ENCODE measurements at places on chromosomes 3 and 15.
A peak's percentile ranks its signal among the peaks of the same experiment; 100 is the strongest.

- DNase-seq, result no peak
Measured at GRCh38 chr15:46091860-46092450, 457.1 kb downstream of the SQOR start.

DNA sequence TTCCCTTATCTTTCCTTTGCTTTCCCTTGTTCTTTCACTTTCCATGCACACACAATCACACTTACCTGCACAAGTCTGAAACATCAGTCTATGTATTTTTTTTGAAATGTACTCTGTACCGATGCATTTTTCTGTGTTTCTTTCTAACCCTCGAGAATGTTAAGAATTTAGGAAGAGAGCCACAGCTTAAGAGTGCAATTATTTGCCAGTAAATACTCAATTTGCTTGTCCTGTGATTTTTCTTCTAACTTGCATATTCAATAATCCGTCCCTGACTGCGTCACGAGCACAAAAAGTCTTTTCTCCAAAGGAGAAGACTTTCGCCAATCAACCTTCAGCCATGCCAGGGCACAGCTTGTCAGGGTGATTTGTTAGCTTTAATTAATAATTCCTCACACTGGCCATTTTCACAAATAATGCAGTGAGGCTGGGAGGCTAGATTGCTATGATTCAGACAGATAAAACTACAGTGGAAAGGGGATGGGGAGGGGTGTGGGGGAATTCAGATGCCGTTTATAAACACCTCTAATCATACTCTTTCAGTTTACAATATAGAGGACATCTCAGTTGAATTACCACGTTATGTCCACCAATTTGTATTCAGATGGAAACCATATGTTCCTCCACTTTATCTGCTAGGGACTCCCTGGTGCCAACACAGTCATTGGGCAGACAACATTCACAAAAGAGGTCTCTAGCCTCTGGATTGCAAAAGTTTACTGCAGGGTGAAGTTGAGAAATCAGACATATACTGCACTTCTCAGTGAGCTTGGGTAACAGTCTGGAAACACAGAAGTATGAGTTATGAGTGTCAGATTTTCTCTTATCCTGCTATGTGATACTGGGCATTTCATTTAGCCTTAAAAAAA, 388.0 kb downstream of the ZBTB20 start:
- DNase-seq, result no peak

DNA sequence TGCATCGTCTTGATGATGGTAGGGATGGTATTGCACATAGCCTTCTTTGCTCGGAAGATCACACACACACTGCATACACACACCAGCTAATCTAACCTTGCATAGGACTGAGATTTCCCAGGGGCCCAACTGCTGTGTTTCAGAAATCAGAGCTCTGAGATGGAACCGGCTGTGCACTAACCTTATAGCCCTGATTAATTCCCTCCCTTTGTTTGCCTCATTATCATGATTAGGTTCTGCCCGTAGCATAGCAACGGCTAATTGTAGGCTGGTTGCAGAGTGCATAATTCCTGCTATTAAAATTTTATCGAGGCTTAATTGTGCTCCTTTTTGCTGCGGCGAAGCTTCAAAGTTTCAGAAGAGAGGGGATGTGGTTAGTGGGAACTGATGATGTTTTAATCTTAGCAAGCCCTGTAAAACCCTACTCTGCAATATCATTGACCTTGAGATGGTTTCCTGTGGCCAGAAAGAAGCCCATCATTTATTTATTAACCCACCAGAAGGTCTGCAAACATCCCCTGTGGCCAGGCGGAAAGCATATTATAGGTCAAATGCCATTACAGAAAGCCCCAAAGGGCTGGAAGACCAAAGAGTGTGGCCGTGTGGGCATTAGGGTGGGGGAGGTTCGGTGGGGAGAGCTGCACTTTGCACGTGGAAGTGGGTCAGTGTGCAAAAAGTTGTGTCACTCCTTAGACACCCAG, 56.2 kb upstream of the GLCE start:
- no peak for DNase-seq

DNA sequence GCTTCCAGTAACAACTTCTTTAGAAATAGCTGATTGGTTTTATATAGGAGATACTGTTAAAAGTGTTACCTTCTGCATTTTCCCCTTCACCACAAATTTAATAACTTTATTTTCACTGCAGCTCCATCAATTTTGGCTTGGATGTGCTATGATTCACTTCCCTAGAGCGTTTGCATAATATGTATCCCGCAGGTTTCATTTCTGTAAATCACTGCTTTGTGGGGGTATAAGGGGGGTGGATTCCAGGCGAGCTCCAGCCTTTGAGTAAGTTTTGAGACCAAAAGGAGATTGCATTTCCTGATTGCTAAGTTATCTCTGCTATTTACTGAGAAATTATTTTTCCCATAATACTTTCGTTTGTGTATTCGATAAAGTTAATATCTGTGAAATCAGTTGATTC, 232.6 kb downstream of the TBL1XR1 start:
- no peak for DNase-seq

DNA sequence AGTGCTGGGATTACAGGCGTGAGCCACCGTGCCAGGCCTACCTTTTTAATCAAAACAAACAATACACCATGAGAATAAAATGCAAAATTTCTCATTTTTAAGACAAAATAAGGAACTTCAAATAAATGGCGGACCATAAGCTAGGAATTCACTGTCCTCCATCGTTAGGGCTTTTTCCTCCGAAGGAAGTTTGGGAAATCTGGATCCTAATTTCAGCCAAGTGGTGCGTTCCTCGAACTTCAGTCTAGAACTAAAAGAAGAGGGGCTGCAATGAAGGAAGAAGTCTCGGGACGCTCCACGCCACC, 260 bp downstream of the EXD1 start:
- DNase-seq, result no peak

DNA sequence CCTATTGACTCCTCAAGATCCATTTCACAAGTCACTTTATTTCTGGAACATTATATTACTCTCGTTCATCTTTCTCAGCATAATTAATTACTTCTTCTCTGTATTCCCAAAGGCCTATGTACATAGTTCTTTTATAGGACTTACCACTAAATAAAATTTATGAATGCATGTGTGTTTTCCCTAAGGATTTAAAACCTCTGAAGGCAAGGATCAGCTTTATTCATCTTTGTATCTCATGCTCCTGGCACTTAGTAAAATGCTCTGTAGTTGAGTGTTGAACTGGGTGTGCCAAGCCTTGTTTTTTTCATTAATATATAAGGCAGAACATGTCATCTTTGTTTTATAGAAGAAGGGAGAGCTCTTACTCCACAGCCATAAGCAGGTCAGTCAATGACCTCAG, 194.1 kb upstream of the ZPLD1 start:
- DNase-seq, result no peak

DNA sequence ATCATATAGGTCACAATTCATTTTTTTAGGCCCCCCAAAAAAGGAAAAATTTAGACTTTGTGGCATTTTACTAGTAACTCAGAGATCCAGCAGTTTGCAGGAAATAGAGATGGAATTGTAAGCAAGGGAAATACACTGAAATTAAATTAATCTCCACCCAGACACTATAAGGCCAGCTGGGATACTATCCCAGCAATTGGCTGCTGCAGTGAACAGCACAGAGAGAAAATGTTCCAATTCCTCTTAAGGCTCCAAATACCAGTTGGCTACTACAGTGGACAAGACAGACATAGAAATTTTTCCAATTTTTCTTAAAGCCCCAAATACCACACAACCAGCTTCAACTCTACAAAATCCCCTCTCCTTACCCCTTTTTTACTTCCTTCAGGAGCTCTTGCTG, 78.9 kb downstream of the ULK4 start:
- no peak for DNase-seq

DNA sequence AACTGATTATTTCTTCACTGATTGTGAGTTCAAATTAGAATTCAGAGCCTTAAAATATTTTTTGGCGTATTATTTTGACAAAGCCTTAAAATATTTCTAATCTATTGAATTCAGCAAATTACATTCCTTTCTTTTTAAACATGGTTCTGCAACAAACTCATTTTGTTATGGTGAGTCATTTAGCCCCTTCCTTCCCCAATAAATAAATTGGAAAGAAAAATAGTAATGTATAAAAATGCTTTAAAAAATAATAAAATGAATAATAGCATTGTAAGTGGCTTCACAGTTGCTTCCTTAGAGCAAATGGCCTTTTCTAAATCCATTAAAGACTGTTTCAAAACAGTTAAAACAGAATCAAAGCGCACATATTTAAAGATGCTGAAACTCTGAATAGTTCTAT, 12.1 kb downstream of the CSNK1G1 start:
- no peak for DNase-seq

DNA sequence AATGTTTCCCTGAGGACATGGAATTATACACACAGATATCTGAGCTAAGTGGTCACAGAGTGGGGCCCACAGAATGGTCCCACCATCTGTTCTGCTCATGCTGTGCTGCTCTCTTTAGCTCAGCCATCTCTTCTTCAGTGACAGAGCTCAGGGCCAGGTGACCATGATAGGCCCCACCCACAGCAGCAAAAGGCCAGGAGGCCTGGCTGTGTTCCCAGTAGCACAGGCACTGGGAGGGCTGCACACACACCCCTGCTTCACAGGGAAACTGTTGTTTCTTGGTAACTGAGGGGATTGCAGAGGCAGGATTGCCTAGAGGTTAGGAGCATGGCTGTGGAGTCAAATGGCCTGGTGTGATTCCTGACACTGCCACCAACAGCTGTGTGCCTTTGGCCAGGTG, 4.8 kb upstream of the FBXW12 start:
- DNase-seq, result no peak

GRCh38 chr3:36786921-36787890, 22.9 kb upstream of the DCLK3 start:
- peak; percentile 21 for DNase-seq

DNA sequence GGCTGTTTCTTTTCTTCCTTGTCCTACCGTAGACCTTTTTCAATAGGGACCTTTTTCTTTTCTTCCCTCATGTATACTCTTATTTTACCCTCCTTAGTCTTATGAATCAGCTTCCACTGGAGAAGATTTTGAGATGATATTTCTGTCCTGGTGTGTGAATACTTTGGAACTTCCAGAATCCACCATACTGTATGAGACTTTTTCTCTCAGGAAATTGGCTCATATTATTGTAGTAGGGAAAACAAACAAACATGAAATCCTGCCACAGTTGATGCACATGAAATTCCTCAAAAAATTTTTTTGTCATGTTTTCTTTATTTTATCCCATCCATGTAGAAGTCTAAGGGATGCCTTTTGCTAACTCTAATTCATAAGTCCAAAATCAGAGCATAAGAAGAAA, 289.3 kb upstream of the PLSCR5 start:
- no peak for DNase-seq

GRCh38 chr3:97705764-97706163, 58.8 kb upstream of the ARL6 start:
- DNase-seq, result no peak

GRCh38 chr3:143366672-143367071, 247.1 kb downstream of the CHST2 start:
- no peak for DNase-seq

DNA sequence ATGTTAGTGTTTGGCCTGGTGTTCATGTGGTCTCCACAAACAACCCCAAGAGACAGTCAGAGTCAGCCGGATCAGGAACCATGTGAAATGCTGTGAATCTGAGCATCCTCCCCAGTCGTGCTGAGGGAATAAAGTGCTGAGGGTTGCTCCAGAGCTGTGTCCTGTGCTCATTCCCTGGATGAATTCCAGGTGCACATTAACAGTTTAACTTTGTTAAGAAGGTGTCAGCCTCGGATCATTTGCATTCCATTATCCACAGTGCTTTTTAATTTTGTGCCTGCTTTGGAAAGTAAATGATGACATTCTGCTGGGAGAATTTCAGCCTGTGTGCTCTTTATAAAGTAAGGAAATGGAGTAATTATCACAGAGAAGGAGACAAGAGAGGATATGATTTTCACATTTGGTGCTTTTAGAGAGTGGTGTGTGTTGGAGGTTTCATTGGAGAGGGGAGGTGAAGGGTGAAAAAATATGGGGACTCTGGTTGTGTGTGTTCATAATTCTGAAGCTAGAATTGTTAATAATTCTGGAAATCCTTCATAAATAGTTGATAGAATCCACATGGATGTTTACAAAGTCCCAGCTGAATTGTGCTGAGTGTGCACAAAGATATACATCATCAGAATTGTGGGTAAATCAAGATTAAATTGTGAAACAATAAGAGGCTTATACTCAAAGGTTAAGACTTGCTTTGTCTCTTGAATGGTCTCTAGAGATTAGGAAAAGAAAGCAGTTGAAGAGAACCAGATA, 621.4 kb downstream of the AGBL1 start:
- no peak for DNase-seq

GRCh38 chr15:44706946-44707636, 4.0 kb downstream of the PATL2 start:
- no peak for DNase-seq

- no peak for DNase-seq
Measured at GRCh38 chr3:55286693-55287092, 200.4 kb downstream of the WNT5A start.

GRCh38 chr15:57156210-57156884, 220.0 kb upstream of the CGNL1 start:
- no peak for DNase-seq

DNA sequence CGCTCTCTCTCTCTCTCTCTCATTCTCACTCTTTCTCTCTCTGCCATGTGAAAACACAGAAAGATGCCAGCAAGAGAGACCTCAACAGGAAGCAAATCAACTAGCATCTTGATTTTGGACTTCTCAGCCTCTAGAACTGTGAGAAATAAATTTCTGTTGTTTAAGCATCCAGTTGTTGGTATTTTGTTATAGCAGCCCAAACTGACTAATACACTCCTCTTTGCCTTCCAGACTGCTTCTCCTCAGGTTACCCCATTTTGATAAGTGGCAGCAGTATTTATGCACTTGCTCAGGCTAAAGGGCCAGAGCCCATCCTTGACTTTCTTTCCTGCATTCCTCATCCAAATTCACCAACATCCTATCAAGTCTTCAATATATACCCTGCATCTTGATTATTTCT, 76.6 kb upstream of the NANOGP8 start:
- no peak for DNase-seq

DNA sequence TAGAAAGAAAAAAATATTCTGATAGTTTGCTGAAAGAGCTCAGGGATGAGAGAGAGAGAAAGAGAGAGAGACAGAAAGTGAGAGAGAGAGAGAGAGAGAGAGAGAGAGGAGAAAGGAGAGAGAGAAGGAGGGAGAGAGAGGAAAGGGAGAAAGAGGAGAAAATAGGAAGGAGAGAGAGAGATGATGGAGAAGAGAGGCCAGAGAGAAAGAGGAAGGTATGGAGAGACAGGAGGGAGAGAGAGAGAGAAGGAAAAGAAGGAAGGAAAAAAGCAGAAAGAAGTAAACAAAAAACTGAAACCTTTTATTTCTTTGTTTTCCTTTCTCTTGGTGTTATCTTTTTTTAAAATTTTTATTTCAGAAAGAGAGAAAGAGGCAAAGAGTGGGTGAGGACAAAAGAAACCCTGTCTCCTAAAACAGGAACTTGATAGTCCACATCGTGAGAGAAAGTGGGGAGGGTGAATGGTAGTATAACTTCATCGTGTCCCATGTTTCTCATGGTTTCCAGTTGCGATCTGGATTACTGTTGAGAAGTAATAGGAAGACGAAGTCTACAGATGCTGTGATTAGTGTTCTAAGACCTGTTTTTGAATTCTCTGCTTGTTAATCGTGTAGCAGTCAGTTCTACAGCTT, 279.7 kb downstream of the LPP start:
- no peak for DNase-seq

- no peak for DNase-seq
Measured at GRCh38 chr3:127172781-127173515, 20.0 kb upstream of the PRR23E start.

GRCh38 chr3:105353485-105354161, 13.1 kb upstream of the ALCAM start:
- DNase-seq, result peak; percentile 20

Data from left ventricle myocardium inferior (tissue), 1 donor.